ENCODE measurements at places on chromosomes 5 and 9. TPM values are rescaled to one million over a fixed set of nuclear protein-coding genes. Genes with fewer than 3 reads are reported as not detected.

NMUR2 gene
- not detected for total RNA-seq

SLC6A3 gene
- total RNA-seq: not detected

HRH2 gene
- not detected for total RNA-seq

SPATA31E1 gene
- total RNA-seq: under 0.01 TPM

TMEM174 gene
- not detected for total RNA-seq

PAPPA gene
- total RNA-seq: 7.3 TPM

BAG1 gene
- total RNA-seq: 16.8 TPM

SLC36A2 gene
- not detected for total RNA-seq

PTGS1 gene
- total RNA-seq: 9.4 TPM

CYSRT1 gene
- 2.3 TPM for total RNA-seq

PIP5K1B gene
- not detected for total RNA-seq

C5orf58 gene
- total RNA-seq: not detected

FST gene
- 1.2 TPM for total RNA-seq

IL5 gene
- not detected for total RNA-seq

HMMR gene
- 53.2 TPM for total RNA-seq

CENPK gene
- total RNA-seq: 14.7 TPM

CDKN2B gene
- 29.1 TPM for total RNA-seq

SPATA31C1 gene
- not detected for total RNA-seq

DOK3 gene
- total RNA-seq: 1.2 TPM

TPM2 gene
- total RNA-seq: 1,252 TPM

PCDHB8 gene
- not detected for total RNA-seq

Measured in myometrial cell (primary cell).